ENCODE measurements at places on chromosomes 6 and 20.

GRCh38 chr6:1503811-1504210 lies 105.9 kb upstream of the FOXC1 start:
- no peak for DNase-seq

- DNase-seq: no peak
Measured at GRCh38 chr6:169212436-169212835, 41.2 kb downstream of the THBS2 start.

- DNase-seq: no peak
Measured at GRCh38 chr6:44682987-44683779, 295.7 kb downstream of the CDC5L start.

- no peak for DNase-seq
Measured at GRCh38 chr6:147711476-147711875, 203.0 kb downstream of the SAMD5 start.

- DNase-seq: no peak
Measured at GRCh38 chr6:2522521-2522920, 228.2 kb downstream of the MYLK4 start.

All from activated naive CD4-positive, alpha-beta T cell (primary cell).